ENCODE measurements at places on chromosomes 1 and 21. TPM values are rescaled to one million over a fixed set of nuclear protein-coding genes. Genes with fewer than 3 reads are reported as not detected.

TMEM82 gene
- not detected for total RNA-seq

FCN3 gene
- total RNA-seq, result not detected

PIK3R3 gene
- 2.4 TPM for total RNA-seq

KRTAP19-3 gene
- total RNA-seq, result not detected

LCE5A gene
- total RNA-seq, result not detected

GSTM1 gene
- 0.96 TPM for total RNA-seq

ATP1A2 gene
- not detected for total RNA-seq

SYCP1 gene
- not detected for total RNA-seq

PDZK1 gene
- total RNA-seq, result under 0.01 TPM

ANKRD34A gene
- not detected for total RNA-seq

LENEP gene
- not detected for total RNA-seq

SLFNL1 gene
- total RNA-seq, result not detected

C1orf216 gene
- total RNA-seq, result 5.1 TPM

RHEX gene
- 2.2 TPM for total RNA-seq

CFHR3 gene
- not detected for total RNA-seq

AIRE gene
- not detected for total RNA-seq

CD1E gene
- total RNA-seq, result not detected

OR14A16 gene
- total RNA-seq, result not detected

AK5 gene
- not detected for total RNA-seq

SCMH1 gene
- total RNA-seq, result 6.0 TPM

CTSK gene
- 1.7 TPM for total RNA-seq

SLC9C2 gene
- not detected for total RNA-seq

TMEM269 gene
- total RNA-seq, result 0.21 TPM

PADI4 gene
- 0.21 TPM for total RNA-seq

OR2L3 gene
- not detected for total RNA-seq

EPHB2 gene
- total RNA-seq, result 15.1 TPM

PM20D1 gene
- not detected for total RNA-seq

MPL gene
- not detected for total RNA-seq

SAMD13 gene
- 1.3 TPM for total RNA-seq

Data from tracheal epithelial cell (primary cell).